ENCODE measurements at places on chromosomes 13 and 19.
A peak's percentile ranks its signal among the peaks of the same experiment; 100 is the strongest.

DNA sequence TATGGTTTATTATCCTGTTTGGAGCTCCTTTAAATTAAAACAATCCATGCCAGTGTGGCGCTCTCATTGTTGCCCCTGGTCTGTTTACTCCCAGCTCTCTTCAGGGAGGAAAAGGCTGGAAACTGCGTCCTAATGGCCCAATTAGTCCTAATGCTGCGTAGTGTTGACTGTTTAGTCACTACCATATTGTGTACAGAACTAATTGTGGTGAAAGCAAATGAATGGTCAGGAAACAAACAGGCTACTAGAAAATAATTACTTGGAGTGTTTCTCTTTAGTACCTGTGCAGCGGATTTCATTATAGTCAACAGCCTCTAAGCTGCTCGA, 54.5 kb upstream of the MTIF3 start:
- H3K4me1 ChIP-seq, result no peaks in the 10 kb centered on the region
- no peak overlapping the region for H3K27ac ChIP-seq
- no peak for DNase-seq
- H3K36me3 ChIP-seq, result no peaks in the 10 kb centered on the region

DNA sequence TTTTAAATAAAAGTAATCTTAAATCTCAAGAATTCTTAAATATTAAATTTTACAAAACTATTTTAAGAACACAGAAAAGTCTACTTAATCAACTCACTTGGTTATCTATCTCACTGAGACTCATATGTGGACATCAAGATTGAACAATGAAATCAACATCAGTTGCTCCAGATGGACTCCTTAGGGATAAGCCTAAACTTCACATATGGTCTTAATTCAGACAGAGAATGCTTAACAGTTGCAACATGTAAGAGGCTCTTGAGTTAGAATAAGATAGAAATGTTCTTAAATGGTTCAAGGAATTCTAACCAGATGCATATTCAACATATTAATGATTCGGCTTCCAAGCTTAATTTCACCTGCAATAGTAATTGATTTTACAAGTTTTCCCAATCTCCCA, 1730.9 kb downstream of the PCDH9 start:
- H3K27ac ChIP-seq, result no peak overlapping the region
- H3K4me3 ChIP-seq, result no peak overlapping the region
- no peaks in the 10 kb centered on the region for H3K27me3 ChIP-seq
- 0 out of 2 replicates have a peak, but pooled peaks cover 4% of the 10 kb centered on the region for H3K4me1 ChIP-seq
- H3K36me3 ChIP-seq, result no peaks in the 10 kb centered on the region

DNA sequence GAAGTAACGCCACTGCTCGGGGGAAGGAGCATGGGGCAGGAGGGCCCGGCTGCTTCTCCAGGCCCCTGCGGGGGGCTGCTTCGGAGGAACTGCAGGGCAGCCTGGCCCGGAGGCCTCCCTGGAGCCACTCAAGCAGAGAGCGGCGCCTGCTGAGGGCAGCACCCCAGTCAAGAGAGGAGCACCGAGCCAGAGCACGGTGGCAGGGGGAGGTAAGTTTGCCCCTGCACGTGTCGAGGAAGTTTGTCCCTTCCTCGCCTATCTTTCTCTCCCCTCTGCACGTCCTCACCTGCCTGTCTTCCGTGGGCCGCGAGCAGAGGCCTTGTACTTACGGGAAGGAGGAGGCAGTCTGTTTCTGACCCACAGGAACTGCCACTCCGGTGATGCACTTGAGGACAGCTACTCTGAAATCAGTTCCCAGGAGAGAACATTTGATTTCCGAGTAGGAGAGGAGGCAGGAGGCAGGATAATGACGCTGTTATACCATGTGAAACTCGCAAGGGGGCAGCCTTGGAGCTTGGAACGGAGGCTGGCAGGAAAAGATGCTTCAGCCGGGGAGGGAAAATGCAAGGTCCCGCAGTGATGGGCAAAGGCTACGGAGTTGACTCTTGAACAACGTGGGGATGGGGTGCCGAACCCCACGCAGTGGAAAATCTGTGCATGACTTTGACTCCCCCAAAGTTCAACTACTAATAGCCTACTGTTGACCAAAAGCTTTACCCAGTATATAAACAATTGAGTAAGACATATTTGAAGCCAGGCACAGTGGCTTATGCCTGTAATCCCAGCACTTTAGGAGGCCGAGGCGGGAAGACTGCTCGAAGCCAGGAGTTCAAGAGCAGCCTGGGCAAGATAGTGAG, 5.0 kb downstream of the FFAR1 start:
- DNase-seq, result peak; percentile 59
- H3K4me3 ChIP-seq, result no peak overlapping the region
- no peak overlapping the region for H3K27ac ChIP-seq
- H3K4me1 ChIP-seq, result peaks cover 7% of the 10 kb centered on the region
- peaks cover 4% of the 10 kb centered on the region for H3K27me3 ChIP-seq

- 0 out of 2 replicates have a peak, but pooled peaks cover 2% of the 10 kb centered on the region for H3K36me3 ChIP-seq
- no peaks in the 10 kb centered on the region for H3K27me3 ChIP-seq
- H3K27ac ChIP-seq, result no peak overlapping the region
Observed at GRCh38 chr13:109784590-109785140, 1.7 kb downstream of the IRS2 start.

GRCh38 chr13:52617070-52618060, 24.9 kb upstream of the HNRNPA1L2 start:
- H3K27ac ChIP-seq, result peak overlapping the region; percentile 74
- peaks cover 14% of the 10 kb centered on the region for H3K4me1 ChIP-seq
- H3K36me3 ChIP-seq, result no peaks in the 10 kb centered on the region
- H3K4me3 ChIP-seq, result peak overlapping the region; percentile 84

DNA sequence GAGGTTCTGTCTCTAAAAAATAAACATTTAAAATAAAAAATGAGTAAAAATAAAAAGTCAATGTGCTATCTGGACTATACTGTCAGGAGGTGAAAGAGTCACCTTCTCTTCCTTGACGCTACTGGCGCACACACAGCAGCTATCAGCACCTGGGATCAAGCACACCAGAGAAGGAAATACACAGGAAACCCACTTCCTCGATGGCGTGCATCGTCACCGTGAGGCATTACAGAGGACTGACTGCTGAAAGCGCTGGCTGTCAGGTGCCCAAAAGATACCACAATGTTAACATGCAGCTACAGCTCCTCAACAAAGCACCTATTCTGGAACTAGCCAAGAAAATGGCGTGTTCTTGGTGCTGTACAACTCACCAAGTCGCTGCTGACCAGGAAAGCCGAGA, 6.1 kb downstream of the SLC35E1 start:
- peaks cover 8% of the 10 kb centered on the region for H3K4me1 ChIP-seq
- H3K27me3 ChIP-seq, result no peaks in the 10 kb centered on the region
- H3K36me3 ChIP-seq, result peaks cover 26% of the 10 kb centered on the region
- no peak overlapping the region for H3K27ac ChIP-seq
- DNase-seq, result no peak

DNA sequence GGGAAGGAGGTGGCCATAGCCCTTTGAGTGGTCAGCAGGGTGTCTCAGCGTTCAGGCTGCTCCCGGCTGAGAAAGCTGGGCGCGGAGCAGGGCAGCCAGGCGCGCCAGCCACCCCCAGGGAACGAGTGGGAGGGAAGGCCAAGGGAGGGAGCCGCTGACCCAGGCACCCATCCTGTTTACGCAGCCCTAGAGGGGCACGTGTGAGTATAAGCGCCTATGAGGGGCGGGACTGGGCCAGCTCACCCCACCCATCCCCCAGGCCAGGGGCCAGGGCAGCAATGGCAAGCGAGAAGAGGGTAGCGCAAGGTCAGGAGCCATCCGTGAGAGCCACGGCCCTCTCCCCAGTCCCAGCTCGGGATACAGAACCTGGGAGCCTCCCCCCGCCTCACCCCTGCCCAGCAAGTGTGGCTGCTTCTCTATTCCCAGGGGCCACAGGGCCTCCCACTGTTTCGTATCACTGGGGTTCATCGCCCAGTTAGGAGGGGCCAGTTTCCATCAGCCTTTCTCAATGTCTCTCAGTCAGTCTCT, 897 bp upstream of the DMKN start:
- no peaks in the 10 kb centered on the region for H3K27me3 ChIP-seq
- H3K4me3 ChIP-seq, result peak overlapping the region; percentile 37
- H3K36me3 ChIP-seq, result no peaks in the 10 kb centered on the region
- H3K27ac ChIP-seq, result peak overlapping the region; percentile 31
- H3K4me1 ChIP-seq, result peaks cover 17% of the 10 kb centered on the region

GRCh38 chr19:9308091-9308770, 1.4 kb downstream of the ZNF699 start:
- no peaks in the 10 kb centered on the region for H3K27me3 ChIP-seq
- DNase-seq, result no peak
- peak overlapping the region; percentile 91 for H3K4me3 ChIP-seq
- no peaks in the 10 kb centered on the region for H3K36me3 ChIP-seq
- H3K4me1 ChIP-seq, result peaks cover 9% of the 10 kb centered on the region

GRCh38 chr13:39554371-39554770, 48.6 kb downstream of the LHFPL6 start:
- no peaks in the 10 kb centered on the region for H3K36me3 ChIP-seq
- H3K27me3 ChIP-seq, result no peaks in the 10 kb centered on the region
- no peak overlapping the region for H3K4me3 ChIP-seq
- DNase-seq, result no peak
- H3K27ac ChIP-seq, result no peak overlapping the region

DNA sequence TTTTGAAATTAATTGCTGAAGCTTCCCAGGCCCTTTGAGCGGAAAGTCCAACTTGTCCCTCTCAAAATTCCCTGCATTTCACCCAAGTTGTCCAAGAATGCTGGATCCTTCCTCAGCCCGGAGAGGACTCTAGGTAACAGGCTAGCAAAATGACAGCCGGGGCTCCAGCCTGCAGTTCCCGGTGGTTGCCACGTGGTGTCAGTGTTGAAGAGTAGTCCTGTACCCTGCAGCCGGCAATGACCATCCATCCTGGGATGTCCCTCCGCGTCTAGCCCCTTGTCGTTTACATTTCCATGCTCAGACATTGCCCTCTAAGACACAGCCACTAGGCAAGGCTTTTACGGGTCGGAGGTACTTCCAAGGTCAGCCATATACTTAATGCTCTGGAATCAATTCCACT, 31.4 kb upstream of the MTIF3 start:
- no peak overlapping the region for H3K4me3 ChIP-seq
- no peaks in the 10 kb centered on the region for H3K36me3 ChIP-seq
- no peaks in the 10 kb centered on the region for H3K27me3 ChIP-seq
- no peaks in the 10 kb centered on the region for H3K4me1 ChIP-seq
- peak; percentile 37 for DNase-seq

DNA sequence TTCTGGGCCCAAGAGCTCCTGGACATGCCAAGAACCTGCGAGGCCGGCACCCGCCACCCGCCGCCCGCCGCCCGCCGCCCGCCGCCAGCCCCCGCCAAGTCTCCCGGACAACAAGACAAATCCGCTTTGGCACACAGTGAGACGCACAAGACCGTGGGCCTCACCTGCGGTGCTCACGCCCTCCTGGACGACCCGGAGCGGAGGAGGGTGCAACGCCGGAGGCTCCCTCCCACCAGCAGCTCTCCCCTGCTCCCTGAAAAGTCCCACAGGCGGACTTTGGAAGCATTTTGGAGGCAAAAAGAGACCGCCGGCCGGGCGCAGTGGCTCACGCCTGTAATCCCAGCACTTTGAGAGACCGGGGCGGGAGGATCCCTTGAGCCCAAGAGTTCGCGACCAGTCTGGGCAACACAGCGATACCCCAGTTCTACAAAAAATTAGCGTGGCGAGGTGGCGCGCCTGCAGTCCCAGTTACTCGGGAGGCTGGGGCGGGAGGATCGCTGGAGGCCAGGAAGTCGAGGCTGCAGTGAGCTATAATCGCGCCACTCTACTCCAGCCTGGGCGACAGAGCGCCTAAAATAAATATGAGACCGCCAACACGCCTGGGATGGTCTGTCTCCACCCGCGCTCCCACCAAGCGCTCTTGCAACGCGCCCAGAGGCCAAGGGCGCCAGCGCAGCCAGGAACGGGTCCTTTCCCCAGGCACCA, 783 bp downstream of the RHPN2 start:
- H3K27me3 ChIP-seq, result no peaks in the 10 kb centered on the region
- H3K4me3 ChIP-seq, result peak overlapping the region; percentile 85
- DNase-seq, result no peak
- peaks cover 27% of the 10 kb centered on the region for H3K4me1 ChIP-seq

DNA sequence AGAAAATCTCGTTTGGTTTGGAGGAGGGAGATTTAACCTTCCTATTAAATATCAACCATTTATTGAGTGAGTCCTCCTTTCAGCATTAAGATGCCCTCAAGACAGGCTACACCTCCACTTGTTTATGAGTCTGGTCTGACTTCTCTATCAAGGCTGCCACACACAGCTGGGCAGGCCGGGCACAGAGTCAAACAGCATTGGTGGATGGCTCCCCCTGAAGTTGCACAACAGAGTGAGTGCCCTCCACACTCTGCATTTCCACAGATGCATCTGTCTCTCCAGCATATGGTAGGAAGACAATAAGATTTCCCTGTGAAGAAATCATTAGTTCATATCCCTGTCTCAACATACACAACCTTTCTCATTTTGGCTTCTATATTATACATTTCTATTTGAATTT, 31.4 kb downstream of the PHF11 start:
- H3K27ac ChIP-seq, result no peak overlapping the region
- no peak overlapping the region for H3K4me3 ChIP-seq
- DNase-seq, result no peak
- H3K4me1 ChIP-seq, result no peaks in the 10 kb centered on the region
- no peaks in the 10 kb centered on the region for H3K27me3 ChIP-seq

- 0 out of 2 replicates have a peak, but pooled peaks cover 4% of the 10 kb centered on the region for H3K27me3 ChIP-seq
- no peak within 1 kb of the TSS for H3K27ac ChIP-seq
- DNase-seq, result no peak
- no peaks in the 10 kb centered on the region for H3K36me3 ChIP-seq
- no peak within 1 kb of the TSS for H3K4me3 ChIP-seq
- no peaks in the 10 kb centered on the region for H3K4me1 ChIP-seq
Observed at GRCh38 chr13:38990693-38991092, at the start of gene STOML3. Gene STOML3 (minus strand): TSS chr13:38990831. CDS start chr13:38990721, 110 bp downstream.

DNA sequence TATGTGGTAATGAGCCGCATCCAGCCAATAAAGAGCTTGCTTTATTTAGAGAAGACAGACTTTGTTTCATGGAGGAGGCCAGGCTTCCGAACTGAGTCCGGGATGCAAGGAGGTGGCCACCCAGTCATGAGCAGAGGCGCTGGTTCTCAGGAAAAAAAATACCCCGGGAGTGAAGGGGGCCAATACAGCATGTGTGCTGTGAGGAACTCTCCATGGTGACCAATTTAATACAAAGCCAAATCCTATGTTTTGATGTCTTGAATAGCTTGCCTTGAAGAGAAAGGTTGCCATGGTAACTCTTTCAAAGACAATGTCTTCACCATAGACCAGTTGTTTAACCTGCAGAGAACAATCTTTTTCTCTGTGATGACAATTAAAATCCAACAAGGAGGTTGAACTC, 43.4 kb upstream of the PDCD5 start:
- no peak overlapping the region for H3K4me3 ChIP-seq
- no peaks in the 10 kb centered on the region for H3K27me3 ChIP-seq
- no peak for DNase-seq
- no peaks in the 10 kb centered on the region for H3K4me1 ChIP-seq
- no peaks in the 10 kb centered on the region for H3K36me3 ChIP-seq

- DNase-seq, result no peak
- no peak overlapping the region for H3K27ac ChIP-seq
- H3K4me1 ChIP-seq, result no peaks in the 10 kb centered on the region
Observed at GRCh38 chr13:47672245-47673008, 328.6 kb downstream of the SUCLA2 start.

GRCh38 chr13:51469790-51470189, 17.0 kb upstream of the INTS6 start:
- no peak overlapping the region for H3K27ac ChIP-seq
- DNase-seq, result no peak
- no peaks in the 10 kb centered on the region for H3K4me1 ChIP-seq
